ENCODE measurements at places on chromosomes 1 and 21.

GRCh38 chr1:8398086-8398485 is 80.2 kb downstream of the SLC45A1 start:
- DNase-seq = no peak

GRCh38 chr1:980137-980571 is 1.7 kb downstream of the PERM1 start:
- no peak for DNase-seq

- DNase-seq = no peak
Measured at GRCh38 chr1:117985239-117985638, 55.7 kb downstream of the WDR3 start.

DNA sequence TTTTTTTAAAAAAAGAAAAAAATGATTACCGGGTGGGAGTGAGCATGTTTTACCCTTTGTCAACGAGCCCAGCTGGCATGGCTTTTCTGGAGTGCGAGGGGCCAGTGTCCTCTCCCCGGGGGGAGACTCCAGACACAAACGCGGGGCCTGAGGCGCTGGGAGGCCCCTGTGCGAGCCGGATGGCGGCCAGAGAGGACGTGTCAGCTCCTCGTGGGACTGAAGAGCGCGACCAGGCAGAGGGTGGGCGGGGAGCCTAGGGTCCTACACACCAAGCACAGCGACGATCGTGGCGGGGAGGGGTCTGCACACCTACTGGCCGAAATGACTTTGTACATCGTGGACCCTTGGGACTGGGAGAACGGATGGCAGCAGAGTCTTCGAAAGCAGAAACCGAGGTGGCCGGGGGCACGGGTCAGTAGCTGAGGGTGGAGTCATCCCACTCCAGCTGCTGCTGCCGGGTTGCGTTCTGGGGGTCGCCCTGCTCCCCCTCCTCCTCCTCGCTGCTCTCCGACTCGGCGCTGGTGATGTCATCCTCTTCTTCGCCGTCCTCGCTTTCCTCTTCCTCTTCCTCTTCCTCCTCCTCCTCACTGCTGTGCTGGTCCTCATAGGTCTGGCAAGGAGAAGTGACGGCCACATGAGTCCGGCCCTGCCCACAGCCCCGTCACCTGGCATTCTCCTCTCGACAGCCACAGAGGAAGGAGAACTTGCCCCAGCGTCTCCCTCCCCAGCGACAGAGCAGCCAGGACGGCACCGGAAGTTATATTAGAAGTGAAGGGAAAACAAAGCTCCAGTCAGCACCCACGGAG is 78.8 kb downstream of the PIK3CD start:
- no peak for DNase-seq

- no peak for DNase-seq
Measured at GRCh38 chr1:3380469-3380868, 74.0 kb upstream of the ARHGEF16 start.

- no peak for DNase-seq
Measured at GRCh38 chr1:232767305-232768074, 37.7 kb upstream of the MAP10 start.

DNA sequence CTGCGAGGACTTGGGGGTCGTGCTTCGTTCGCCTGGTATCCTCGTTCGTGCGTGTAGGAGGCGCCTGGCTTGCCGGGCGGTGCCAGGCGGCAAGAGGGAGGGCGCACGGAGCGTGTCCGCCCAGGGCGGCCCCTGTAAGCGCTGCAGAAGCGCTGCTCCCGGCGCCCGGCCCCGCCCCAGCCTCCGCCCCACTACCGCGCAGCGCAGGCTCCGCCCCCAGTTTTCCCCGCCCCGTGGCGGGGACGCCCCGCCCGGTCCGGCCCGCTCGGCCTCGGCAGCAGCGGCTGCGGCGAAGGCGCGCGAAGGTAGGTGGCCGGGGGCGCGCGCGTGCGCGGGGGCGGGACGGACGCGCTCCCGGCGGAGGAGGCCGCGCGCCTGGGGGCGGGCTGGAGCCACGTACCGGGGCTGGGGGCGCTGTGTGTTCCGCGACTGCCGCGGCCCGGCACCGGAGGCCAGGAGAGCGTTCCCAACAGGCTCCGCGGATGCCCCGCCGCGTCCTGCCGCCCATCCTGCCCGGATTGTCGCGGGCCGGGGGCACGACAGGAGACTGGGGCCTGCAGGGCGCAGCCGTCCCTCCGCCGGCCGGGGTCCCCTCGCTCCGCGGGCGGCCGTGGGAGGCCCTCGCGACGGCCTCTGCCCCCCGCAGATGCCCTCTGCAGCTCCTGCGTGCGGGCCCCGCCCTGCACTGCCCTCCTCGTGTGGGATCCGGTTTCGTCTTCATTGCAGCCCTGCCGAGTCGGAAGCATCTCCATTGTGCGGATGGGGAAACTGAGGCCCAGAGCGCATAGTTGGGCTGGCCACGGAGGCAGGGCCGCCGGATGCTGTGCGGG is 7.7 kb upstream of the CROCC start:
- DNase-seq = peak; percentile 94

GRCh38 chr1:203754455-203754864 is 10.5 kb upstream of the LAX1 start:
- no peak for DNase-seq
